Ecto neural progenitor cell (in vitro differentiated cells): ENCODE measurements at places on chromosomes 4 and X.

DNA sequence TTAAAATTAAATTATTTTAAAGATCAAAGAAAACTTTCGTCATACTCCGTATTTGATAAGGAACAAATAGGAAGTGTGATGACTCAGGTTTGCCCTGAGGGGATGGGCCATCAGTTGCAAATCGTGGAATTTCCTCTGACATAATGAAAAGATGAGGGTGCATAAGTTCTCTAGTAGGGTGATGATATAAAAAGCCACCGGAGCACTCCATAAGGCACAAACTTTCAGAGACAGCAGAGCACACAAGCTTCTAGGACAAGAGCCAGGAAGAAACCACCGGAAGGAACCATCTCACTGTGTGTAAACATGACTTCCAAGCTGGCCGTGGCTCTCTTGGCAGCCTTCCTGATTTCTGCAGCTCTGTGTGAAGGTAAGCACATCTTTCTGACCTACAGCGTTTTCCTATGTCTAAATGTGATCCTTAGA lies at the start of gene CXCL8:
TSS of gene CXCL8 (plus strand) at position 217 of the 426 bp plus-strand sequence. CDS start at position 307, 90 bp downstream.
- DNase-seq = no peak

GRCh38 chr4:177671387-177671786 lies 229.2 kb upstream of the AGA start:
- DNase-seq = no peak

DNA sequence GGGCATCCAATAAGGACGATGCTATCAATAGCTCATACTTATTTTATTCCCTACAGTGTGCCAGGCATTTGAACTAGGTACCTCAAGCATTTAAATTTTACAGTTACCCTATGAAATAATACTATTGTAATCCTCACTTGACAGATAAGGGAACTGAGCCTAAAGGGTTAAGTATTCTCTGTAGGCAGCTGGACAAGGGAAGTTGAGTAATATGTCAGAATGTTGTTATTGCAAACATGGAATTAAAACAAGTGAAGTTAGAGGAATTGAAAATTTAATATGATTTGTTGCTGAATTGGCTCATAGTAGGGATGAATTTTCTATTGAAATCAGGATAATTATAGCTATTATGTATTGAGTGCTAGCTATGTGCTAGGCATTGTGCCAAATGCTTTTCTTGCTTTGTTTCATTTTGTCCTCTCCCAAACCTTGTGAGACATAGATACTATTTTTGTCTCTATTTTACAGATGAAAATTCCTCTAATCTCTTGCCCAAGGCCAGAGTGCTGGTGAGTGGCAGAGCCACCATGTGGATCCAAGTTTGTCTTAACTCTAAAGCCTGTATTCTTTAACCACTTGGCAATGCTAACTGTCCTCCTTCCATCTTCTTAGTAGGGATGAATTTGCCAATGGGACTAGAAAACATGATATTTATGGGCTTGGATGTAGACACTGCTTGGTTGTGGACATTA lies 58.1 kb downstream of the TMEM164 start:
- DNase-seq = no peak

- DNase-seq = no peak
Observed at GRCh38 chr4:124790471-124790870, 77.9 kb upstream of the ANKRD50 start.

- no peak for DNase-seq
Observed at GRCh38 chrX:41779030-41779564, 55.1 kb downstream of the GPR82 start.

DNA sequence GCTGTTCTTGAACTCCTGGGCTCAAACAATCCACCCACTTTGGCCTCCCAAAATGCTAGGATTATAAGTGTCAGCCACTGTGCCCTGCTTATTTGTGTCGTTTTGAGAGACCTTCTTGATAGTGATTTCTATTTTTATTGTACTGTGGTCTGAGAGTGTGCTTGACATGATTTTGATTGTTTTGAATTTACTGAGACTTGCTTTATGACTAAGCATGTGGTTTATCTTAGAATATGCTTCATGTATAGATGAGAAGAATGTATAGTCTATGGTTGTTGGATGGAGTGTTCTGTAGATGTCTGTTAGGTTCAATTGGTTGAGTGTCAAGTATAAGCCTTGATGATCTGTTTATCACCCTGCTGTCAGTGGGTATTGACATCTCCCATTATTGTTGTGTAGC lies 789.3 kb downstream of the IL1RAPL1 start:
- DNase-seq = no peak
